ENCODE measurements at places on chromosomes 4 and X.

DNA sequence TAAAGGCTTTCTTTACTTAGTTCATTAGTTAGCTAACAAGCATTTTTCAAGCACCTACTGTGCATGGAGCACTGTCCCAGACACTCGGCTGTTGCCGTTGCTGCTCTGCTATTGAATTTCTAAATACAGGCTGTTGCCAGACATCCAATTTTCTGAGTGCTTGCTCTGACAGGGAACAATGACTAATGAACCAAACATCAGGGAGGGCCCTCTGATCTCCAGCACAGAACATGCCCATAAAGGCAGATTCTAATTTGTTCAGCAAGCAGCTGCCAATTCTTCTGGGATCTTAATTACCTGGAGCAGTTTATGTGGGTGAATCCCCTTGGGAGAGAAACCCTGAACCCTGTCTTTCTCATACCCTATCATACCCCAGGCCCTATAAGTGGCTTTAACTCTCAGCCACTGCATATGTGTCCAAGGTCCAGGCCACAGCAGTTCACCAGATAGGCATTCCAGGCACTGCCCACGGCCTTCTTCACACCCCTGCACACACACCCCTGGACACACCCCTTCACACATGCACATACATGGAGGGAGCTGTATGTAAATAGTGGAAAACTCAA, 27.9 kb downstream of the TSC22D3 start:
- peak; percentile 71 for DNase-seq

DNA sequence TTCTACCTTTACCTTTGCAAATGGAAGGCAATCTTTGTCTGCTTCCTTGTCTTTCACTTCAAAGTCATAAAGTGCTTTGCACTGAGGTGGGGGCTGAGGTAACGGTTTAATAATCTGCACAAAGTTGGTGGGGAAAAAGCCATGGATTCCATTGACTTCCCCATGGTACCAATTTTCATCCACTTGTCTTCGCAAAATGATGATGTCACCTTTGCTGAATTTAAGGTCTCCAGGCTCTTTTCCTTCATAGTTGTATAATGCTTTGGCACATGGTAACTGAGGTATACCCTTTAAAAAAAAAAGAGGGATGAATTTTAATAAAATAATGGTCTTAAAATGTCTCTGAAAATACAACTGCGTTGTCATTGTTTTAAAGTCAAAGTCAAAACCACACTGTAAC, 114.4 kb downstream of the SH3RF1 start:
- no peak for DNase-seq

- DNase-seq, result no peak
Measured at GRCh38 chrX:2360731-2361130, 140.0 kb downstream of the DHRSX start.

DNA sequence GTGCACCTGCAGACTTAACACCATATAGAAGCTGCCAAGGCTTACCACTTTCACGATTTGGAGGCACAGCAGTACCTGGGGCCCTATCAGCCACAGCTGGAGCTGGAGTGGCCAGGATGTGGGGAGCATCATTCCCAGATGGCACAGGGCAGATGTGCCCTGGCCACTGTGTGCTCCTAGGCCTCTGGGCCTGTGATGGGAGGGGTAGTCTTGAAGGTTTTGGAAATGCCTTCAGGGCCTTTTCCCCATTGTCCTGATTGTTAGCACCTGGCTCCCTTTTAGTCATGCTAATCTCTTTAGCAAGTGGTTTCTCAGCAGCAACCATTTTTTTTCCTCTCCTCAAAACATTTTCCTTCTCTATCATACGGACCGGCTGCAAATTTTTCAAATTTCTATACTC, 490.2 kb downstream of the RAB28 start:
- no peak for DNase-seq

- DNase-seq, result no peak
Measured at GRCh38 chr4:87886083-87886482, 53.3 kb downstream of the MEPE start.

- no peak for DNase-seq
Measured at GRCh38 chr4:184616633-184617551, 32.4 kb downstream of the CASP3 start.

DNA sequence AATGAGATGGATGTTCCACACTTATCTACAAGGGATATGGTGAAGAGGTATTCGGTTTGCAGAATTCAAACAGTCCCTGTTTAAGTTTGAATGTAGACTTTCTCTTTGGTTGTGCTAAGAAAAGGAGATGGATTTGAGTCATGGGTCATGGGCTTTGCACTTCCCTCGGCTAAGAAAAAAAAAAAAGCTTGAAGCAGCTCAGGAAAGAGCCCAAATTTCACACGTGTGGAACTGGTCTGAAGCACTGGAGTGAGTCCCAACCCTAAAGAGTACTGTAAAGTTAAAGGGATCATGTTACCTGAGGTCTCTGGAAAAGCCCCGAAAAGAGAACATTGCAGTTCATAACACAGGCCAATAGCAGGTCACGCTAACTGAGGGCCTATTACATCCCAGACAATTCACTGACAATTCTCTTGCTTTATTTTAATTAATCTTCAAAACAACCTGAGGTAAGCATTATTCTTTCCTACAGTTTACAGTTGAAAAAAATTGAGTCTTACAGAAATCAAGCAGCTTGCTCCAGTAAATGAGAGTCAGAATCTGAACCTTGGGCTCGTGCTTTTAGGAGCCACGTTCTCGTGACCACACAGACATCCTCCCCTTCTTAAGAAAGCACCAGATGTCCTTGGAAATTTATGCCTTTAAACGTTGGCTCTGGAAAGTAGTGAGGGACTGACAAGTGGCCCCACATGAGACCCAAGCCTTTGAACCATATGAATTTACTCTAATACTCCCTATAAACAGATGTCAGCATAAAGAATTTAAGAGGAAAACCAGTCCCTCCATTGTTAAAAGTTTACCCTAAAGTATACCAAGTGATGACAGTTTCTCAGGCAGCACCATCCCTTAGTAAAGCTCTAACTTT, 89.3 kb downstream of the MAD2L1 start:
- DNase-seq, result no peak

GRCh38 chr4:87073199-87074120, 138.6 kb downstream of the AFF1 start:
- no peak for DNase-seq

DNA sequence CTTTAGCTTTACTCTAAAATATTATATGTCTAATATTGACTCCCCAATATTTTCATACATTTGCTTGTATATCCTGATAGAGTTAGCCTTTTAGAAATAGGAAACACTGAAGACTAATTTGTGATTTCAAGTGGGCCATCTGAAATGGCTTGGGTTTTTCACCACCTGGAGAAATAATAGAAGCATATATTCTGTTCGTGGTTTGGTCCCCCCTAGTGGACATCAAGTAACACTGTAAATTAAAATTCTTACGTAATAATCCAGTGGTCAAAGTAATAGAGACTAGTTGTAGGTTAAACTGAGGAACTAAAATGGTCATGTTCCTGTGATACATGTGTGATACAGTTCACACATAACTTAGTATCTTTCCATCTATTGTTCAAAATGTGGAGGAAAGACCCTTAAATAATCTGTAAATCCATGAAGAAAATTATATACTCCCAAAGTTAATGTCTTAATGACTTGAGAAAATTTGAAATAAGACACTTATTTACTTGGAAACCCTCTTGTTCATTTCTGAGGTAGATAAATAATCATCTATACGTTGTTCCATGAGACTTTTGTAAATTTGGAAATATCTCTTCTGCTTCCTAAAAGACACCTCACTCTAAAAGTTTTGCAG, 79.8 kb upstream of the SMARCAD1 start:
- DNase-seq, result no peak

GRCh38 chrX:134236626-134237614, at the start of gene CCDC160:
TSS of gene CCDC160 (plus strand) at chrX:134237182. CDS start at chrX:134244801, 7,619 bp downstream.
- peak; percentile 88 for DNase-seq

DNA sequence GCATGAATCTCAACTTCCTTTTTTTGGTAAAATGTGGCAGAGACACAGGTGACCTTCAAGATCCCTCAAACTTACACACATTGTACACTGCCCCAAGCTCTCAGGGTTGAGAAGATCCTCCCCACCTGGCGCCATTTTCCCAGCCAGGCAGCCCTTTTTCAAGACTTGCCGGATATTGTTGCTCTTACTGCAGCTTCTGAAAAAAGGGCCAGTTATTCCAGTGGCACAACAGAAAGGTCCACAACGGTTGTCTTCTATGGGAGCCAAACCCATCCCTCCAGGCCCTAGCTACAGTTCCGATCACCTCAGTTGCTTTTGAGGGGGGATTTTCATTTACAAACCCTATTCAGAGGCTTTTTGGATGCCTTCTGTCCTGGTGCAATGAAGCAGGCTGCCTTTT, 101.1 kb downstream of the CHIC2 start:
- no peak for DNase-seq

- DNase-seq, result no peak
Measured at GRCh38 chrX:140710710-140711109, 1.2 kb downstream of the LINC00632 start.

DNA sequence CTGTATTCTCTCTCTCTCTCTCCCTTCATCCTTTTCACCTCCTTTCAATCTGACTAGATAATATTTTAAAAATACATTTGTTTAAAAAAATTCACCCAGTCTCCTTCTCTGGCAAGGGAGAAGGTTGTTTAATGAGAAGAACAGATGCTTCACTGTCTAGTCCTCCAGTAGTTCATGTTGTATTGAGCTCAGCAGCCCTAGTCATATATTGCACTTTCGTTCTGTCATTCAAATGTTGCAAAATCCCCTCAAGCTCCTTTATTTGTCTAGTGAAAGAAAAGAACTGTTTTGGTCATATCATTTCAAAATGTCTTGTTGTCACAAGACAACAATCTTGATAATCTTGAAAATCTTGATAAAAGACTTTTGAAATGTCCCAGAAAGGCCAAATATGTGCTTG, 248.0 kb downstream of the GALNTL6 start:
- no peak for DNase-seq

DNA sequence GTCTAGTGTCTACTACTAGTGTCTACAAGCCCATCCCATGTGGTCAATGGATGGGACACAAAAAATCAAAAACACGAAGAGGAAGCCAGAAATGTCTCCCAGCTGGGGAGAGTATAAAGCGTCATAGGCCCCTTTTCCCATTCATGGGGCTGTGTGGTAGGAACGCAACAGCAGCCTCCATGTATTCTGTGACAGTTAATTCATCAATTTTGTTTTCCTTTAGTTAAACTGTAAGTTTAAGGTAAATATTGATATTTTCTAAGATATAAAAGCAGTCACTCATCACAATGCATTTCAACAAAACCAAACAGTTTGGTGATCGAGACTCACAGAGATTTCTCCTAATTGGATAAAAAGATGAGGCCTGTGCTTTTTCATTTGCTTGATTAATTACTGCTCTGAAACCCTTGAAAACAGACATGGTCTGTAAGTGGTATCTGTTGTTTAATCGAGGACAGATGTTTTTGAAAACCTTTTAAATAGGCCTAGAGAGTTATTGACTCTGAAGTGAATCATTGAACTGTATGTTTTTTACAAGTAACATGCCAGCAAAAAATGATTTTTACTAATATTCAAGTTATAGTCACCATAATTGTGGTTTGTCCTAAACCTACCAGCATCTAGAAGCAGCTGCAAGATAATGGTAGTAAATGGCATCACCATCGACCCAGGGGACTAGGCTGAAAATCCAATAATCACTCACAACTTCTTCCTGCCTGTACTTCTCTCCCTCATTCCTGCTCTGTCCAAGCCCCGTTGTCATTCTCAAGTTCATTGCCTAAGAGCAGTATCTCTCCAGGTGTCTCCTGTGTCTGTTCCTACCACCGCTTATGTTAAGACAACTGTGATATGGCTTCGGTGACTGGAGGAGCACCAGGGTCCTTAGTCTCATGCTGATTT, 87.7 kb upstream of the SHISA3 start:
- no peak for DNase-seq

- no peak for DNase-seq
Measured at GRCh38 chr4:88732714-88733368, 35.2 kb upstream of the NAP1L5 start.

- no peak for DNase-seq
Measured at GRCh38 chrX:130351567-130351966, 11.8 kb downstream of the SLC25A14 start.

DNA sequence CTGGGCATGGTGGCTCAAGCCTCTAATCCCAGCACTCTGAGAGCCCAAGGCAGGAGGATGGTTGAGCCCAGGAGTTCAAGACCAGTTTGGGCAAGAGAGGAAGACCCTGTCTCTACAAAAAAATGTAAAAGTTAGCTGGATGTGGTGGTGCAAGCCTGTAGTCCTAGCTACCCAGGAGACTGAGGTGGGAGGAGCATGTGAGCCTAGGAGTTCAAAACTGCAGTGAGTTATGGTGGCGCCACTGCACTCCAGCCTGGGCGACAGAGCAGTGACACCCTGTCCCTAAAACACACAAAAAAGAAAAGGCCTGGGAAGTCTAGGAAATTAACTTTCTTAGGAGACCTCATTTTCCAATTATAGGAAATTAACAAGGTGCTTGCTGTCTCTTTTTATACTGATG, 76.8 kb downstream of the JAKMIP1 start:
- no peak for DNase-seq

DNA sequence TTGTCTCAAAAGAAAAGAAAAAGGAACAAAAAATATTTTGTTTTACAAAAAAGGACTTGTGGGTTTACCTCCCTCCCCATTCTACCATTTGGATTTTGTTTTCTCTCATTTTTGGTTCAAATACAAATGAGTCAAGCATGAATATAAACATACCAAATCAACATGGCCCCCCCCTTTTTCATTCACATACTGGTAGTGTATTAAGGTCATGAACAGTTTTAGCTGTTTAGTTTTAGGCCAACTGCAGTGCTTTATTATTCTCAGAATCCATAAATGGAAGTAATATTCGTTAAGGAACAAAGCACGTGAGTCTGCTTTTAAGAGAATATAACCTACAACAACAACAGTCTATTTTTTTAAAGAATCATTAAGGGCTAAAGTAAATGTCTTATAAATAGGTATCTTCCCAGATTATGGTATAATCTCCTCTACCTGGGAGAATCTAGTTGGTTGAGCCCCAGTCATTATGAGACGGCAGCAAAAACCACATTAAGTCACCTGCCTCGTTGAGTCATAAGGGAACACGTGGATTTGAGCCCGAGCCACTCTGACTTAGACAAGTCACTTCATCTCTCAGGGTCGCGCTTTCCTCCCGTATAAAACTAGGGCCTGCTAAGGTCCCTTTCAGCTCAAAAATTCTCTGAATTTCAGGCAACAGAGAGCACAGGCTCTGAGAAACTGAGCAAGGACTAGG, 26.7 kb downstream of the BCLAF3 start:
- no peak for DNase-seq

DNA sequence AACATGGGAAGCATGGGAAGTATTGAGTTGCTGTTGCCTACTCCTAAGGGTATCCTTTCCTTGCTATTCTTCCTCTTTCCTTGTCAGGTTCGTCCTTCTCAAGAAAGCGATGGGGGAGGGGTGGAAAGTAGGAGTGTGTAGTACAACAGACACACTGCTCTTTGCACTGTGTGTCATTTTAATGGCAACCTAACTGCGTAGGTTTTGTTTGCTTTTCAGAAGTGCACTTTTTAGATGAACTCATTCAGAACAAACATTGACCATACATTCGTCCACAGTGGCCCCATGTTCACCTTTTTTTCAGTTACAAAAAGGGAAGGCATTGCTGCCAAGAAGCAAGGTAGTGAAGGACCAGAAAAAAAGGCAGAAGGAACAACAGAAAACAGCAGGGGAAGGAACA, 10.2 kb upstream of the YIPF6 start:
- peak; percentile 49 for DNase-seq
